ENCODE measurements at places on chromosomes 1 and 21.

GRCh38 chr1:160221089-160221488 is 15.9 kb downstream of the PEA15 start:
- DNase-seq = no peak

- DNase-seq = no peak
Observed at GRCh38 chr1:190049314-190049713, 428.4 kb downstream of the BRINP3 start.

DNA sequence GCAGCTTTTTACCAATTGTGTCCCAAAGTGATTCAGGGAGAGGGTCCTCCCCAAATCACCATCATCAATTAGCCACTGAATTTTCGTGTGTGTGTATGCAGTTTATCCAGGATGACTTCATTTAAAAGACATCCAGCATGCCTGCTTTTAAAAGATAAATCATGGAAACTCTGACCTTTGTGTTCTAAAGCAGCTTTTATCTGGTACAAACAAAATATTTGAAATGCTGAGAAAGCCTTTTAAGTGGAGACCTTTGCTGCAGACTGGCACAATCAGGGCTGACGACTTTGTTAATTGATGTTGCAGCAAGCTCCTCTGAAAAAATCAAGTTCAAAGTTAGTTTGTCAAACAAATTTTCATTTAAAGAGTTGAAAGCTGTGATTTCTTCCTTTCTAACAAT is 104.7 kb downstream of the PCP4 start:
- no peak for DNase-seq

- DNase-seq = no peak
Observed at GRCh38 chr1:99700020-99700419, 54.1 kb downstream of the PALMD start.

DNA sequence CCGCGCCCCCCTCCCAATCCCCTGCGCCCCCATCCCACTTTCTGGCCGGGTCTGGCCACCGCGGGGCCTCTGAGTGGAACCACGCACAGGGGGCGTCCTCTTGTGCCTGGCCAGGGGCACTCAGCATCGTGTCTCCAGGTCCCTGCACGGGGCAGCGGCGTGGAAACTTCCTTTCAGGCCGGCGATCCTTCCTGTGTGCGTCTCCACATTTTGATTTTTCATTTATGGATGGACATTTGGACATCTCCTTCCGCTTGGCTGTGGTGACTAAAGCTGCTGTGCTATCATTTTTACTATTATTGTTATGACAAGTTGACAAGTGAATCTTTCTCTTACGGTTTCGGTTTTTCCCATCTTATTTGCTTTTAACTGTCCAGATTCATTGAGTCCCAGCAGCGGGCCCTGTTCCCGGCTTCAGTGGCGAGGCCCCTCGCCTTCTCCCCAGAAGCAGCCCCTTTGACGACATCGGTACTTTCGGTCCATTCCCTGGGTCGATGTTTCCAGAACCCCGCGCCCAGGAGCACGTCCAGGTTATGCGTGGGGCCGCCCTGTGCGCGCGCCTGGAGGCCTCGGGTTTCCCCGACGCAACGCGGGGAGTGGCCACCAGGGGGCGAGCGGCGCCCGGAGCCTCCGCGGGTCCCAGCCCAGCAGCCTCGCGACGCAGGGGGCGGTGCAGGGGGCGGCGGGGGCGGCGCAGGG is 12.4 kb upstream of the SLC19A1 start:
- no peak for DNase-seq

DNA sequence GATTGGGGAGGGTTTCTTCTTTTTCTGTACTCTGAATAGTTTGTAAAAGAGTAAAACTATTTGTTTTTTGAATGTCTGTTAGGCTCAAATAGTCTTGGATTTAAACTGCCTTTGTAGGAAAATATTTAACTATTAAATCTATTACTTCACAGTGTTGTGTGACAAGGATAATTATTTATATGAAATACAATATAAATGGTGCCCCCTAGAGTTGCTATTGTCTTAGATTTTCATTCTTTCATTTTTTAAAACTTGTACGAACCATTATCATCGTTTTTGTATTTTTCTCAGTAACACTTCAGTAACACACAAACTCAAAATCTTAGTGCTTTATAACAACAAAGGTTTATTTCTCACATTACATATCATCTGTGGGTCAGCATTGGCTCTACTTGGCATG is 37.4 kb downstream of the C1orf185 start:
- no peak for DNase-seq

GRCh38 chr1:77139389-77139788 is 79.8 kb downstream of the PIGK start:
- DNase-seq = no peak

DNA sequence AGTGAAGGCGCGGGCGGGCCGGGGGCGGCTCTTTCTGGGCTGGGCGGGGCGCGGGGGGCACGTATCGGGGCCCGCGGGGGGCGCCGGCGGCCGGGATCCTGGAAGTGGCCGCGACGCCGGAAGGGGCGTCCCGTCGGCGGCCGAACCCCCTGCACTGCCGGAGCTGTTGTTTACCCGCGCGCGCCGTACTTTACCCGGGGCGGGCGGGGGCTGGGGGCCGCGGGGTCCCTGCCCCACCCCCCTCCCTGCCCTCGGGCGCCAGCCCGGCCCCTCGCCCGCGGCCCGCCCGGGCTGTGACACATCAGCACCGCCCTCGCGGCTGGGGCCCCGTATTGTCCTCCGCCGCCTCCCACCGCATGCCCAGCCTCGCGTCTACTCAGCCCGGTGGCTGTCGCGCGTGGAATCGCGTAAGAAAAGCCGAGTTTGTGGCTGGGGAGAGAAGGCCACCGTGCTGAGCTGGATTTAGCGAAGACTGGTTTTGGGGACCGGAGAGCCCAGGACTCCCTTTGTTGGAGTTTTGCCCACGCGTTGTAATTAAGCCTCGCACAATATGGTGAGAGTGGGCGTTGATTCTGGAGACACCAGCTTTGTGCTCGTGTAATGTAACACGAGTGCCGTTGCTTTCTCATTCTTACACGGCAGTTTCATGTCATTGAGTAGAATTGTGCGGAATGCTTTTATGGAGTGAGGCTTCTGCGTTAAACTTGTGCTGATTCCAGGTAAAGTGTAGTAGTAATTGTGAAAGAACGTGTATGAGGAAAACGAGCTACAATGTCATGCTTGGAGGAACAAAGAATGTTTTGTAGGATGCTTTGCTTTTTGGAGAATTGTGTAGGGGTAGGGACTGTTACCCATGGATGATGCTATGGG is 559 bp downstream of the BACH1 start:
- no peak for DNase-seq

DNA sequence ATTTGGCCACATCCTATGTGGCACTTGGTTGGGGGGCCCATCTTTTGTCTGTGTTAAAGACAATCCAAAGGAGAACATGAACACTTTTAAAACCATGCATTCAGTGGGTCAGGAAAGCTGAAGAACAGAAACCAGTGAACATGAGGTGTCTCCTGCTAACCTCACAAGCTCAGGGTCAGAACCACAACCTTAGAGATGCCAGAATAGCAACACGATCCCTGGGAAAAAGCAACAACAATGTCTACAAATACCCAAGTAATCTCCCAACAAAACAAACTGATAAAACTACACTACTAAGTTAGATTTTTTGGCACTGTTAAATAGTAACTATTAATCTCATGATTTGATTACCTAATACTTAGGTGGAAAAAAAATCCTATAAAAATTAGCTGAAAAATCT is 34.1 kb upstream of the GNG4 start:
- no peak for DNase-seq

- no peak for DNase-seq
Observed at GRCh38 chr1:7808253-7808844, 24.3 kb downstream of the PER3 start.

- no peak for DNase-seq
Observed at GRCh38 chr1:107975851-107976250, 10.9 kb upstream of the VAV3 start.

DNA sequence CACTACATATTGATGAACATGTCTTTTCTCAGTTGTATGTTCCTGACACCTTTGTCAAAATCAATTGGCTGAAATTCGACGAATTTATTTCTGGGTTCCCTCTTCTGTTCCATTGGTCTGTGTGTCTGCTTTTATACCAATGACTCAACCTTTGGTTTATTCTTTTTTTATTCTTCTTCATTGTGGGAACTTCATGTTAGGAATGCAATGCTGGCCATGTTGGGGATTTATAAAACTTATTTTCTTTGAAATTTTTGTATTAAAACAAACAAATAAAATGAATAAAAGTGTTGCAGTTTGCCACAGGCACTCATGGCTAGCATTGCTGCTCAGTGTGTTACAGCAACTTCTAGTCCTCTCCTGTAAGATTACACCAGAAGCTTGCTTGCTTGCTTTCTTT is 287.8 kb downstream of the DUSP10 start:
- DNase-seq = no peak

GRCh38 chr1:40692429-40692895 is 958 bp downstream of the NFYC start:
- no peak for DNase-seq

DNA sequence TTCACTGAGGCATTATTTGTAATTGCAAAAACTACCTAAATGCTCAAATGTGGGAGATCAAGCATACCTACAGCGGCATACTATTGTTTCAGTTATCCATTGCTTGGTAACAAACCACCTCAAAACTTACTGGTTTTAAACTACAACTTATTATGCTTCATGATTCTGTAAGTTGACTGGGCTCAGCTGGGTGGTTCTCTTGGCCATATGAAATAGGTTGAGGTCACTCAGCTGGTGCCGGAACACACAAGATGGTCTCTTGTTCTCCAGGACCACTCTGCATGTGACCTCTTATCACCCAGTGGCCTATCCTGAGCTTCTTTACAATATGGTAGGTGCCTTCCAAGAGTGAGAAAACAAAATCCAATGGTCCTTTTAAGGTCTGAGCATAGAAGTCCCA is 195.4 kb upstream of the FGGY start:
- DNase-seq = no peak

DNA sequence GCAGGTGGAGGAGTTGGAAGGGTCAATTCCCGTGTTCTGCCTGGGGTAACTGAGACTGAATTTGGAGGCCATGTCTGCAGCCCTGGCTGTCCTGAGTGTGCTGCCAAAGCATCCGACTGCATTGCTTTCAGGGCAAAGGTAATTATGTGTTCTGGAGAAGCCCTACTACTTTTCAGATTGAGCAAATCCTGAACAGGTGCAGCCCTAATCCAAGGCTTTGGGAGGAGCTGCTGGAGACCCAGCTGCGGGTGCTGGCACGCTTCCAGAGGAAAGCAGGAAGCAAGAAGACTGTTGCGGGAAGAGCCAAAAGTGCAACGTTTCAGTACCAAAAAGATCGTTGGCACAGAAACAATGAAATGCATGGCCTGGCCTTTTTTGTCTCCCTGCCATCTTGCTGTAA is 73.7 kb upstream of the NRIP1 start:
- no peak for DNase-seq

DNA sequence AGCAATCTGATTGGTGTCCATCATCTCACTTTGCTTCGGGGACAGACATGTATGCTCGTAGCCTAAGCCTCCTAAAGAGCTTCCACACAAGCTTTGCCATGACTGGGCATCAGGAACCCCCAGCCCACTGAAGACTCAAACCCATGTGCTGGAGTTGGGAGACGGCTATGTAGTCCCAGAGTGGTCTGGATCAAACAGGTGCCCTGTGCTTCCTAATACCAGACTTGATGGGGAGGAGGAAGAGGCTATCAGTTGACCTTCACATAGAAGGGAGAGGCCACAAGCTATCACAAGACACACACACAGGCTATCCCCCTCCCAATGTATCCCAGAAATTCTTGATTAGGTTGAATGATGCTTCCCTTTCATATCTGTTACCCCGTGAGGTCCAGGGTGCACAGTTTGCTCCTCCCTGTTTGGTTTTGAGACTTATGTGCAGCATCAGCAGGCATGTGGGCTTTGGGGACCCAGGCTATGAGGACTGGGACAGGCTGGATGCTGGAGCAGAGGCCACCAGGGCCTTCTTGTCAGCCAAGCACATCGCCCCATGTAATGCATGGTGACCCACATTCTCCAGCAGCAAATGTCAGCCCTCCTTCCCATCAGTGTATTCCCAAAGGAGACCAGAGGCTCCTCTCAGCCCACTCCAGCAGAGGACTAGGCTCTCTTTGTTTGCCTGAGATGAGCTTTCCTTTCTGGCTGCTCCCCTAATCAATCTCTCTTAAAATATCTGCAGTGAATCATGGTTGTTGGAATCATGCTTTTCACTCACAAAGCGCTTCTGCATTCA is 159.8 kb downstream of the GRIK3 start:
- no peak for DNase-seq

GRCh38 chr21:39121600-39122355 is 61.5 kb downstream of the PSMG1 start:
- DNase-seq = no peak

- DNase-seq = no peak
Observed at GRCh38 chr1:236051242-236051791, 13.6 kb downstream of the NID1 start.

DNA sequence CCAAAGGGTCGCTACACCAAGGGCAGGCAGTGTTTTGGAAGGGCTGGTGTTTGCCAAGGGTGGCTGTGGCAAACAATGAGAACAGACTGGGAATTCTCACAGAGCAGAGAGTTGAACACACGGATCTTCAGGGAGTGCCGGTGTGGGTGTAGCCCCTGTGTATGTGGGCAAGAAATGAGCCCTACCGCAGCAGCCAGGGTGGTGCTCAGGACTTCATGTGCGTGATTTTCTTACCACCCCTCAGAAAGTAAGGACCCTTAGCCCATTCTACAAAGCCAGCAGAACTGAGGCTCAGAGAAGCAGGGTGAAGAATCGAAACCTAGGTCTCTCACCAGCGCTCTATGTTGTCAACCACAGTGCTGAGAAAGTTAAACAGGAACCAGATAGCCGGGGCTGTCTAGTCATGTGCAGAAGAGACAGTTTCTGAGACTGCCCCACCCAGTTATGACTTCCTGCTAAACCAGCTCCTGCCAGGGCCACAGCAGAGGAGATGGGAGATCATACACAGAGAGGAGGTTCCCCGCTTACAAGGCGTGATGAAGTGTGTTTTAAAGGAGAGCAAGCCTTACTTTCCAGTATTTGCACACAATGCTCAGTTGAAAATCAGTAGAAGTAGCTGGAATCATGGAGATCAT is 21.9 kb upstream of the MORC3 start:
- DNase-seq = peak; percentile 36

GRCh38 chr1:233135833-233136232 is 159.7 kb downstream of the PCNX2 start:
- DNase-seq = no peak

GRCh38 chr1:215032911-215033526 is 49.5 kb upstream of the KCNK2 start:
- no peak for DNase-seq

- DNase-seq = no peak
Observed at GRCh38 chr1:44632598-44632997, 41.7 kb downstream of the TMEM53 start.

GRCh38 chr1:183167676-183168075 is 18.4 kb upstream of the LAMC2 start:
- DNase-seq = no peak

GRCh38 chr1:44227211-44227610 is 13.9 kb downstream of the DMAP1 start:
- no peak for DNase-seq

DNA sequence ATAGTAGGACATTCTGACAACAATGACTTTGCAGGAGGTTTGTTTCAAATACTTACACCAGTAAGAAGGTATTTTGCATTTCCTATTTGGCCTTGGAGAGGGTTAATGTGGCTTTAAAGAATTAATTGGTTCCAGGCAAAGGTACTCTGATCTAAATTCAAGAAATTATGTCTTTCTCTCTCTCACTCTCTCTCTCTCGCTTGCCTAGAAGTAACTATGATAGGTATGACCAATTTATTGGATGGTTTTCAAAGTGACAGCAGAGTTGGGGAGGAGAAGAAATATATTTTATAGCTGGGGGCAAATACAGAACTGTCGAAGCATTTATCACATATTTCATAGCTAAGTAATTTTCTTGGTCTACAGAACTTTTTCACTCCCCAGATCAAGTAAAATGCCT is 116.0 kb downstream of the ATP6V1G3 start:
- no peak for DNase-seq

- DNase-seq = no peak
Observed at GRCh38 chr1:56831871-56832693, 12.9 kb upstream of the FYB2 start.

Measured in esophagus squamous epithelium (tissue), 5 donors.